ENCODE measurements at places on chromosomes 7 and 10. TPM values are rescaled to one million over a fixed set of nuclear protein-coding genes. Genes with fewer than 3 reads are reported as not detected.

The CTTNBP2 gene
- total RNA-seq = 3.1 TPM

The CDK5 gene
- total RNA-seq = 34.0 TPM

The RET gene
- total RNA-seq = not detected

The DNAH11 gene
- total RNA-seq = 0.05 TPM

The PLPP4 gene
- 0.19 TPM for total RNA-seq

The BZW2 gene
- total RNA-seq = 166 TPM

The NYAP1 gene
- total RNA-seq = not detected

The PARD3 gene
- 68.5 TPM for total RNA-seq

The PNLIPRP3 gene
- total RNA-seq = 0.56 TPM

The CYP3A4 gene
- 0.11 TPM for total RNA-seq

The MOGAT3 gene
- total RNA-seq = not detected

The COL13A1 gene
- 17.3 TPM for total RNA-seq

The MEIG1 gene
- not detected for total RNA-seq

The OR2A1 gene
- not detected for total RNA-seq

The RASSF4 gene
- total RNA-seq = 1,159 TPM

DNA sequence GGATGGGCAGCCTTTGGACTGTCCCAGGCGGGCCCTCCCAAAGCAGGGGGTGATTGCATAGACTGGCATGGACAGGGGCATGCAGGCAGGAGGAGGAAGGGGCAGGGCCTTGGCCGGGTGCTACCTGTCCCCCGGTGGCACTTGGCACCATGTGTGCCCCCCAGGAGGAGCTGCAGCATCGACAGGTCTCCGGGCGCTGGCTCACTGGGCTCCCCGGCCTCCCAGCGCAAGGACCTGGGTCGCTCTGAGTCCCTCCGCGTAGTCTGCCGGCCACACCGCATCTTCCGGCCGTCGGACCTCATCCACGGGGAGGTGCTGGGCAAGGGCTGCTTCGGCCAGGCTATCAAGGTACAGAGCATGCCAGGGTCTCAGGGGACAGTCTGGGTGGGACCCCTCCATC is 23.2 kb downstream of the LIMK1 start:
- no peak for DNase-seq

GRCh38 chr10:65940105-65940504 is 985.7 kb upstream of the LRRTM3 start:
- DNase-seq = no peak

GRCh38 chr7:29146888-29147609 is 712 bp upstream of the CPVL start:
- DNase-seq = peak; percentile 44

DNA sequence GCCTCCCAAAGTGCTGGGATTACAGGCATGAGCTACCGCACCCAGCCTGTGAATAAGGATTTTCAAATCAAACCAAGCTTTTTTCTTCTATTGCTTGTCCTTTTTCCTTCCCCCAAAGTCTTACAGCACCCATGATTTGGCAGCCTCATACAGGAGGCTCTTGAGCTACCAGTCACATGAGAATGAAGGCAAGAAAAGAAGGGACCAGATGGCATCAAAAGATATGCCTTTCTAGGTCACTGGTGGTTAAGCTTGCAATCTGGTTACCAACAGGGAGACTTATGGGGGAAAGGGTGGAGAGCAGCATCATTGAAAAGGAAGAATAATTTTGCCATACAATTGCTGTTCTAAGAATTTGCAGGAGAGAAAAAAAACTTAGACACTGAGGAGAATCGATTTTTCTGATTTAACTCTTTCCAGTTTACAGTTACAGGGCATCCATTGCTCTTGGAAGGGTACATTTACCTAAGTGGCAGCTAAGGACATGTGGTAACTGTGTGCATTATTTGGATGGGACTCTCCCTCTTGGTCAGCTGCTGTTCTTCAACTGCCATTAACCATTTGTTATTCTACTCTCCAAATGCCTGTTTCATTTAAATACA is 29.5 kb downstream of the SMNDC1 start:
- peak; percentile 18 for DNase-seq

GRCh38 chr10:92778091-92778490 is 70.2 kb upstream of the EXOC6 start:
- DNase-seq = no peak

DNA sequence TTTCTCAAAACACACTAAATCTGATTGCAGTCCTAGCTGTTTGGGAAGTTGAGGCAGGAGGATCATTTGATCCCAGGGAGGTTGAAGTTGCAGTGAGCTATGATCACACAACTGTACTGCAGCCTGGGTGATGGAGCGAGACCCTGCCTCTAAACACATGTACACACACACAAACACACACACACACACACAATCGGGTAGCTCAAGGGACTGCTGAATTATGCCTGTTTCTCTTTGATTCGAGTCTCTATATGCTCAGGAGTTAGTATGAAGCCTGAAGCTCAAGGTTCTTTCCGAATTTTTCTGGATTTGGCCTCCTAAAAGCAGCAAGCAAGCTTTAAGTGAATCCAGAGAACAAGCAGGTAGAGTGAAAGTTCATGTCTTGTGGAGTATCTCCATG is 22.5 kb downstream of the PRTFDC1 start:
- no peak for DNase-seq

DNA sequence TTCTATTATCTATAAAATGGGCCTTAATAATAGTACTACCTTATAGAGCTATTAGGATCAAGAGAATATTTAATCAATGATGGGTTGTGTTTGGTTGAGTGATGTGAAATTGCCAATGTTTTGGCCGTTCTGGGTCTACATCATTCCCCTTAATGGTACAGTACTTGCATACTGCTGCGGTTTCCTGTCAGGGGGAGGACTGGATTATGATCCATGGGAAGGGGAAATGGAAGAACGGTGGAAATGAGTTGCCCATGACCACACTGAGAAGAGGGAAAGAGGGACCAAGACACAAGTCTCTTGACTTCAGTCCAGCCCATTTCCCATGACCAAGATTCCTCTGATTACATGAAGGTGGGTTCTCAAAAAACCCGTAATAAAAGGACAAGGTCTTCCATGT is 999 bp upstream of the MRPS24 start:
- no peak for DNase-seq

- no peak for DNase-seq
These were observed 14.3 kb downstream of the WASL start for GRCh38 chr7:123734498-123734897.

DNA sequence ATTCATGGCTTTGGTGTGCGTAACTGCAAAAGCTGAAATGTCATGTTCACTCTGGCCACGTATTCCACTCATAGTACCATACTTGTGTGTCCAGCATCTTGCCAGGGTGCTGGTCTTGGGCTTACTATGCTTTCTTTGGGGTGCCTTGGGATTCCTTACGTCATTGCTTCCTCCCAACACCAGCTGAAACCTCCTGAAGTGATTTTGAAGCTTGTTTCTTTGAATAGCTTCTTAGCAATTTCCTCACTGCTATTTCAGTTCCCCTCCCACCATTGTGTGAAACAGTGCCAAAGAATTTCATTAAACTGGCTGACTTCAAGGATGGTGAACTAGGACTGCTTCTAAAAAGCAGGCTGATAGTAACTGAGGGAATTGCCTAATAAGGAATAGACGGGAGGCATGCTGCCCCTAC is 36.9 kb downstream of the ENTPD1 start:
- peak; percentile 22 for DNase-seq

DNA sequence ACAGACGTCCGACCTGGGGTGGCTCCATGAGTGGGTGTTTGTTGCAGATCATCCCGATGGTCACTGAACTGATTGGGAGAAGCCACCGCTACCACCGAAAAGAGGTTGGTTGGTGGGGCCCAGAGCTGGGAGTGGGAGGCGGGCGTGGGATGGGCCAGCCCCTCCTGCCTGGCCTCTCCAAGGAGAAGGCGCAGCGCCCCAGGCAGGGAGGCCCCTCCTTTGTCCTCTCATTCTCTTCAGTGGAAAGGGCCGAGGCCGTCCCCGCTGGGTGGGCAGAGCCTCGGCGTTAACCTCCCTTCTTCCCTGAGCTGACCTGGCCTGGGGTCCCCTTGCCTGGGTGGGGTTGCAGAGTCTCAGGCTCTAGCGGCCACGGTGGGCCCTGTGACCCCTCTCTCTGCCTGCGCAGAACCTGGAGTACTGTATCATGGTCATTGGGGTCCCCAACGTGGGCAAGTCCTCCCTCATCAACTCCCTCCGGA is 5.2 kb downstream of the MTG1 start:
- no peak for DNase-seq

DNA sequence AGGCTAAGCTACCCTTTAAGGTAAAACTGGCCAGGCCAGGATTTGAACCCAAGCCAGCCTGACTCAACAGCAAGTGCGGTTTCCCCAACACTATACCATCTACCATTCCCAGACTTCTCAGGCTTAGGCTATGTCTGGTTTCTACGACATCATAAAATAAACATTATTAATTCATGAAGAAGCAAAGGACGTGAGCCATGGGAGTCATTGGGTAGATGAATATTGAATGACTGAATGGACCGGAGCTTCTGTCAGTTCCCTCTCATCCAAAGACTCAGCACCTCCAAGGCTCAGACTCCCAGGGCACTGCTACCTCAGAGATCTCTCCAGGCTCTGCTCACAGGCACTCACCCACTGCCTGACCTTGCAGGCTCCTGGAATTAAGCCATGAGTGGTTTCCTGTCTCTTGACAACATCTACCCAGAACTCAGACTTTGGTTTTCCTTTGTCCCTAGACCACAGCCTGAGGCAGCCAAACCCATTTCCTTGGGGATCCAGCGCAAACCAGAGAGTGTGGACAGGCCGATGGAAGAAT is 64.6 kb upstream of the STEAP1B start:
- peak; percentile 93 for DNase-seq

- DNase-seq = no peak
These were observed 32.8 kb upstream of the SORCS3 start for GRCh38 chr10:104608091-104608828.

DNA sequence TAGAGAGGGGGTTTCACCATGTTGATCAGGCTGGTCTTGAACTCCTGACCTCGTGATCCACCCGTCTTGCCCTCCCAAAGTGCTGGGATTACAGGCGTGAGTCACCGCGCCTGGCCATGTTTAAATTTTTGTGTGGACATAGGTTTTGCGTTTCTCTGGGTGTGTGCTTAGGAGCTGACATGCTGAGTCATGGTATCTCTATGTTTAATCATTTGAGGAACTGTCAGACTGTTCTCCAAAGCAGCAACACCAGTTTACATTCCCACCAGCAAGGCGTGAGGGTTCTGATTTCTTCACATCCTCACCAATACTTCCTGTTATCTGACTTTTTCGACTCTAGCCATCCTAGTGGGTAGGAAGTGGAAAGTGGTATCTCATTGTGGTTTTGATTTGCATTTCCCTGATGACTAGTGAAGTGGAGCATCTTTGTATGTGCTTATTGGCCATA is 153.7 kb downstream of the DNAJB6 start:
- DNase-seq = peak; percentile 7

DNA sequence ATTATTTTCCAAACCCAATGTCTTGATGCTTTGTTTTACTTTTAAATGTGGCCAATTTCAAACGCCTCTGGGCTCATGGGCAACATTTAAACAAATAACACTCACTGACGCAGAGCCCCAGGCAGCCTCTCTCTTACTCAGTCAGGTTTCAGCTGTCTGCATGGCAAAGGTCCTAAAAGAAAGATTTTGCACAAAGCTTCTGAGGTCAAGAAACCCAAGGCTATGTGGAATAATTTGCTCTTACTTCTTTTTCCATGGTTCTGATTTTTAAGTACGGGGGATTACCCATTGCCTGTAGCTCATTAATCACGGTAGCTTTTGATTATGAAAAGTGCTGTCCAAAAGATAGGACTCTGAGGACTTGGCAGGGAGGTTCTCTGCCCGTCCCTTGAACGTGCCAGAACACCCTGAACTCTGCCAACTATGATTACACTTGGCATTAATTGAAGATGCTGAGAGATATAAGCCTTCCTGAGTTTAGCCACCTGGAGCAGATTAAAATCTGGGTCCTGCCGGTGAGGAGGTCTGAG is 14.1 kb upstream of the MSRB2 start:
- DNase-seq = no peak

DNA sequence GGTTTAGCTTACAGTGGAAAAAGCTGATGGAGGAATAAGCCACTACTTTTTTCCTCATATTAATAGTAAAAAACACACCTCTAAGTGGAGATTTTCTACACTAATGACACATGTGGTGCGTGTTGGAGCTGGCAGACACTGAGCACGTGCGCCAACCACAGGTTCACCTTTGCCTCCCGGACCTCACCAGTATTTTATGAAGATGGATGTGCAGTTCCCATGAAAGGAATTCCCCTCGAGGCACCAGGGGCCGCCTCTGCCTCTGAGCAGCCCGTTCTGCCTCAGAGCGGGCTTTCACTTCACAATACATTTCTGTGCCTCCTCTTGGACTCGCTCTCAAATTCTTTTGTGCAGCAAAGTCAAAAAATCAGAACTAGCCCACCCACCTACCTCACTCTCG is 477.5 kb upstream of the ADARB2 start:
- DNase-seq = no peak

DNA sequence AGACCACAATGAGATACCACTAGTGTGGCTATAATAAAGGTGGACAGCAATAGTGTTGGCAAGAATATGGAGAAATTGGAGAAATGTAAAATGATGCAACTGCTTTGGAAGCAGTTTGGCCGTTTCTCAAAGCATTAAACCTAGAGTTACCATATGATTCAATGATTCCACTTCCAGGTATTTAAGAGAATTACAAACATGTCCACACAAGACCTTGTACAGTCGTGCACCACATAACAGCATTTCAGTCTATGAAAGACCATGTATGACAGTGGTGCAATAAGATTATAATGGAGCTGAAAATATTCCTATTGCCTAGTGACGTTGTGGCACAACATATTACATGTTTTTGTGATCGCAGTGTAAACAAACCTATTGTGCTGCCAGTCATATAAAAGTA is 29.6 kb downstream of the CCDC172 start:
- DNase-seq = no peak

- no peak for DNase-seq
These were observed 164.9 kb upstream of the HGF start for GRCh38 chr7:81934596-81935301.

GRCh38 chr7:16528520-16528919 is 1.9 kb downstream of the LRRC72 start:
- no peak for DNase-seq

DNA sequence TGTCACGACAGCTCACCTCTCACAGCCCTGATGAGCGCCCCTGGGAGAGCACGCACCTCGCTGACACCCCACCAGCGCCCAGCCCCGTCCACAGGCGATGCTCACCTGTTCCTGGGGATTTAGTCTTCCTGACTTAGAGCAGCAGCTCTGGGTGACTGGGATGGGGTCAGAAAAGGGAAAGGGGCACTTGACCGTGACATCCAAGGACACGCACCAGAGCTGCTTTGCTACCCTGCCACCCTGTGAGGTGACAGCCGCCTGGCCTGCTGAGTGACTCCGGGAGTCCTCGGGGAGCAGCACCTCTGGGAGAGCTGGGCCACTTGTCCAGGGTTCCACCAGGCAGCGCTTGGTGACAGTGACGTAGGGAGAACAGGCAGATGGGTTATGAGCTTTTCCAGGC is 148.2 kb downstream of the PRKAG2 start:
- no peak for DNase-seq

All from myocyte (in vitro differentiated cells).